NCI-H524 treated with DMSO at 0.1 percent for 48 hours (cell line): ENCODE measurements at places on chromosomes 11 and 22.

DNA sequence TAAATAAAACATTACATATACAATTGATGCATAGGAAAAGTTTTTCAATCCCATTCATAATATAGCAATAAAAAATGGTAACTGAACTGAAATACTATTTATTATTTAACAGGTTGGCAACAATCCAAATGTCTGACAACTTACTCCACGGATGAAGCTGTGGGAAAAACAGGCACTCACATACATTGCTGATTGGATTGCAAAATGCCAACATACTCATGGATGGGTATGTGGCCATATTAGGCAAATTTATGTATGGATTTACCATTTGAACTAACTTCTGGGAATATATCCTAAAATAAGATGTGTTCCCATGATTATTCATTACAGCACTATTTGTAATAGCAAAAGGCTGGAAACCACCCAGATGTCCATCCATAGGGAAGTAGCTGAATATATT is 3.2 kb upstream of the BIRC2 start:
- DNase-seq = no peak

GRCh38 chr11:128188346-128189004 is 398.9 kb downstream of the ETS1 start:
- no peak for DNase-seq

- no peak for DNase-seq
Measured at GRCh38 chr22:44879301-44879680, 126.9 kb downstream of the ARHGAP8 start.

DNA sequence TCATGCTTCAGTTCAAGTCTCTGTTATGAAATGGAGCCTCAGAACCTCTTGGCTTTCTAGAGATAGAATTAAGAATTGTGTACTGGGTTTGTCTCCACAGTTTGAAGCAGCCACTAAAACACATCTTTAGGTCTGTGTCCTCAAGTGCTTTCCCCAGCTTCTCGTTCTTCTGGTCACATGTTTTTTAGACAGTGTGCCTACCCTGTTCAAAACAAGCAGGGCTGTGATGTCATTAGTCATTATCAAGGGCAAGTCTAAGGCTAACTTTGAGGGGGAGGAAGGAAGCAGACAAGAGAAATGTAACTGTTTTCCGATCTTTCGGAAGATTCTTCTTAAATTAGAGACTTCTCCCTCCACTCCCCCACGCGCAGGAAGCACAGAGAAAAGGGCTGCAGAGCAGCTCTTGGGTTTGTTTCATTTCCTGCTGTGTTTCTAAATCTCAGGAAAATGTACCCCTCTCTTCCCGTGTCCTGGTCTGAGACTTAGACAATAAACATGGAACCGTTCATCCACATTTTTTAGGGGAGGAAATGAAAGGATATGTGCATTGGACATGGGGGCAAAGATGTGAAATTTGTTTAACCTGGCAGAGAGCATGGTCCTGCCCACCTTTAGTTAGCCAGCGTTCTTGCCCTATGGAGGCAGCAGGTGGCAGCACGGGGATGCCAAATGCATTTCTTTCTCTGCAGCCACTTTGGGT is 3.1 kb downstream of the AKIP1 start:
- DNase-seq = no peak

- DNase-seq = no peak
Measured at GRCh38 chr11:43573233-43573632, 107.3 kb upstream of the HSD17B12 start.

DNA sequence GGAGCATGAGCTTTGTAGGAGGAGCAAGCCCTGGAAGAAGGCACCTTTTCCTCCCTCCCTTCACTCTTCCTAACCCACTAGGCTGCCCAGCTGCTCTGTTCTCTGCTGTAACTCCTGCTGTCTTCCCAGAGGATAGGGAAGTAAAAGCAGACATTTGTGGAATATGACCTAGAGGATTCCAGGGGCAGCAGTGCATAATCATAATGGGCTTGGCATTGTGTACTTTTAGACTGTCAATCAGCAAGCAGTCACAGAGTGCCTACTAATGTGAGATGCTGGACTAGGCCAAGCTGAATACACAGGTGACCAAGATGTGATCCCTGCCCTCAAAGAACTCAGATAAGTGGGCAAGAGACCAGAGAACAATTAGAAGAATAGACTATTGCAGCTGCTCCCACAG is 133.0 kb downstream of the NAV2 start:
- no peak for DNase-seq

DNA sequence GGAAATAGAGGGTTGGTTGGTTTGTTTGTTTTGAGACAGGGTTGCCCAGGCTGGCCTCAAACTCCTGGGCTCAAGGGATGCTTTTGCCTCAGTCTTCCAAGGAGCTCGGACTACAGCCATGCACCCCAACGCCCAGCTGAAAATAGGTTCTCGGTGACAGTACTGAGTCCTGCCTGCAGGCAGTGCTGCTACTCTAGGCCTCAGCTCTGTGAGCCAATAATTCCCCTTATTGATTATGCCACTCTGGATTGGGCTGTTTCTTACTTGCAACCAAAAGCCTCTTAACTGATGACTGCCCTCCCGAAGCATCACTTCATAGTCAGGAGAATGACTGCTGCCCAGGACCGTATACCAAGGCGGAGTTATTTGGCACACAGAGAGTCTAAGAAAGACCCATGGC is 1.2 kb upstream of the C11orf16 start:
- DNase-seq = no peak

- no peak for DNase-seq
Measured at GRCh38 chr11:123448823-123449222, 18.8 kb downstream of the GRAMD1B start.

DNA sequence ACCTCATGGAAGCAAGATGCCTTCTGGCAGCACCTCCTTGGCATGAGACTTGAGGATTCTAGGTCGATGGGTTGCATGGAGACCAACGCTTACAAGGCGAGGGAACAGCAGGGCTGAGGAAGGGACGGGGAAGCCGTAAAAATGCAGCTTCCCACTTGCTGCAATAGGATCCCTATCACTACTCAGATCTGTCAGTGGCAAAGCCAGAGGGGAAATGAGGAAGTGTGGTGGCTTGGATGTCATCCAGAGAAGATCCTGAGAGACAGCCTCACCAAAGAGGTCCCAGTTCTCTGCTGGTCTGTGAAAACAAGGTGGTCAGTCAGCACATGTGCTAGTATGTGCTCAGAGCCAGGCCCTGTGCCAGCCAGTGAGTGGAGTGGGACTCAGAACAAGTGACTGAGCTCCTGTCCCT is 22.2 kb downstream of the CYB5R2 start:
- DNase-seq = no peak

GRCh38 chr11:128222245-128222884 is 365.0 kb downstream of the ETS1 start:
- DNase-seq = no peak

DNA sequence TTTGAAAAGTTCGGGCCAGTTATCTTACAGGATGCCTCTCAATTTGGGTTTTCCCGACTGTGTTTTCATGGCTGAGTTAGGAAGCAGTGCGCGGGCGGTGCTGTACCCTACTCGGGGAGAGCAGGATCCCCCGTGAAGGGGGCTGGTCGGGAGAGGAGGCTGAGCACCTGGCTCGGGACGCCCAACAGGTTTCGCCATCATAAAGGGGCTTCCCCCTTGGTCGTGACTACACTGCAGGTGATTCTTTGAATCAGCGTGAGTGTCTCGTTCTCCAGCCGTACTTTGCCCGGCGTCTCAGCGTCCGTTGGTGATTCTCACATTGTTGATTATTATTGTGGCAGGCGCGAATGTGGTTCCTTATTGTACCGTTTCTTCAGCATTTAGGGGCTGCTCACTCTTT is 46.6 kb downstream of the ST14 start:
- no peak for DNase-seq

DNA sequence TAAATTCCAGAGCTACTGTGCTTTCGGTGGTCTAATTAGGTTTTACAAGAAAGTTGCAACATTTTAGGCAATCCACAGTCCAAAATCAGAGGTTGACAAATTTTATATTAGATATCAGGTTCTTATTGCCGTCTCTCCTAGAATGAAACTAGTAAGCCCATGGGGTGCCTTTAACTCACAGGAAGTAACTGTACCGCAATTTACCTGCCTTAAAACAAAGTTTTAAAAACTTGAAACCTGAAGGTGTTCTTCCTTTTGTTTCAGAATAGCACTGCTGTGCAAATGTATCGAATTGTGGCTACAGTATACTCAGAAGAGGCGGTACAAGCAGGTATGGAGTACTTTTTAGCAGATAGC is 77.2 kb downstream of the PISD start:
- no peak for DNase-seq

DNA sequence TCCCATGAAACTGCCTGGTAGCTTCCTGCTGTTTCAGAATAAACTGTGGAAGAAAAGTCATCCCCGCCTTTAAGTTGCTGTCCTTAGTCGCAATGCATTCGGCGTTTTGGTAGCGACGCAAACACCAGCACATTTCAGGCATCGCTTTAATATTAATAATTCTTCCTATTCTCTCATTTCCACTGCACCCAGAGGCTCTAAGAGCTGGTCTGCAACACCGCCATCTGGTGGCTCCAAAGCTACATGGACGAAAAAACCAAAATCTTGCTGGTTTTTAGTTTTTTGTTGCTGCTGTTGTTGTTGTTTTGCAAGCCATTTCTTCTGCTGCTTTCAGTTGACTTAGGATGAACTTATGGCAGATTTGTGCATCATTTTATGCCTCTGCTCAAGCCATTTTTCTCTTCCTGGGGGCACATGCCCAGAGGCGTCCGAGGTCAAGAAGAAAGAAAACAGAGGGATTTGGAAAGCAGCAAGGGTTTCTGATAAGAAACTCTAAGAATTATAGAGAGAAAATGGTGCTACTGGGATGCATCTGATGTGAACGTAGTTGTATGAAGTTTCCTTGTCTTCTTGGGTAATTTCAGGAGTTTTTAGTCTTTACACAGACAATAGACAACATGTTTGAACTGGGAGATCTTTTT is 345.4 kb upstream of the KIRREL3 start:
- no peak for DNase-seq

- no peak for DNase-seq
Measured at GRCh38 chr22:19069451-19069850, 52.8 kb downstream of the DGCR2 start.

DNA sequence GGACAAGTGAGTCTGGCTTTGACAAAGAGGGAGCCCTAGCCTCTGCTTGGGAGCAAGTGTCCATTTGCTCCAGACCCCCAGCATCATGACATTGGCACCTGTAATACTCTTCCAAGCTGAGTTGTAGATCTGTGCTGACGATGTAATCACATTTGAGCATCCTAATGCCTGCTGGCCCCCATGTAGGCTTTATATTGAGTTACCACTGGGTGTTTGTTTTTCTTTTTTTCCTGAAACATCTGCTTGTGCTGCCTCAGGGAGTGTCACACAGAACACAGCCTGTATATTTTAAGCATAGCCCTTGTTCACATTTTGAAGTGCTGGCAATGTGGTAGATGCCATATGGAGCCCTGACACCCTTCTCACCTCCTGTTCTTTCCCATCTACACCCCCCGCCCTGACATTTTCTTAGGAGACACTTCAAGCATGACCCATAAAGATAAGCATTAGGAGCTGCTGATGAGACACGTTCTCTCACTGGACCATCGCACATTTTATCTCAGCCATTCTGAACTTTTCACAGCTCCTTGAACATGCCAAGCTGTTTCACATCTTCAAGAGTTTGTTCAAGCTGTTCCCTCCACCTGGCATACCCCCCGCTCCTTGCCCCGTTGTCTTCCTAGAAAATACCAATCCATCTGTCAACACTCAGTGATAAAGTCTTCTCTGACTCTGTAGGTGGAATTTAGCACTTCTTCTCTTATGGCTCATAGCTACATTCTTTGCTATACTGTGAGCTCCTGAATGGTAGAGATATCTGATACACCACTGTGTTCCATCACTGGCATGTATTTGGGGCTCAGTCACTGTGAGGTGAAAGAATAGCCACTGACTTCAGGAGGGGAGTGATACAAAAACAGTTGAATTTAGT is 128.7 kb downstream of the TRIM44 start:
- DNase-seq = peak; percentile 100

- no peak for DNase-seq
Measured at GRCh38 chr22:37806409-37807333, 1.1 kb upstream of the GCAT start.

GRCh38 chr11:121564948-121565684 is 112.3 kb upstream of the SORL1-AS1 start:
- DNase-seq = peak; percentile 29

DNA sequence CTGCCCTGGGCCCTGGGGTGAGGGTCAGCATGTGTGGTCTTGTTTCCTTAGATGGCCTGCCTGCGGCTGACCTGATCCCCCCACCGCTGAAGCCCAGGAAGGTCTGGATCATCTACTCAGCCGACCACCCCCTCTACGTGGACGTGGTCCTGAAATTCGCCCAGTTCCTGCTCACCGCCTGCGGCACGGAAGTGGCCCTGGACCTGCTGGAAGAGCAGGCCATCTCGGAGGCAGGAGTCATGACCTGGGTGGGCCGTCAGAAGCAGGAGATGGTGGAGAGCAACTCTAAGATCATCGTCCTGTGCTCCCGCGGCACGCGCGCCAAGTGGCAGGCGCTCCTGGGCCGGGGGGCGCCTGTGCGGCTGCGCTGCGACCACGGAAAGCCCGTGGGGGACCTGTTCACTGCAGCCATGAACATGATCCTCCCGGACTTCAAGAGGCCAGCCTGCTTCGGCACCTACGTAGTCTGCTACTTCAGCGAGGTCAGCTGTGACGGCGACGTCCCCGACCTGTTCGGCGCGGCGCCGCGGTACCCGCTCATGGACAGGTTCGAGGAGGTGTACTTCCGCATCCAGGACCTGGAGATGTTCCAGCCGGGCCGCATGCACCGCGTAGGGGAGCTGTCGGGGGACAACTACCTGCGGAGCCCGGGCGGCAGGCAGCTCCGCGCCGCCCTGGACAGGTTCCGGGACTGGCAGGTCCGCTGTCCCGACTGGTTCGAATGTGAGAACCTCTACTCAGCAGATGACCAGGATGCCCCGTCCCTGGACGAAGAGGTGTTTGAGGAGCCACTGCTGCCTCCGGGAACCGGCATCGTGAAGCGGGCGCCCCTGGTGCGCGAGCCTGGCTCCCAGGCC is 12.7 kb downstream of the TMEM121B start:
- DNase-seq = no peak

DNA sequence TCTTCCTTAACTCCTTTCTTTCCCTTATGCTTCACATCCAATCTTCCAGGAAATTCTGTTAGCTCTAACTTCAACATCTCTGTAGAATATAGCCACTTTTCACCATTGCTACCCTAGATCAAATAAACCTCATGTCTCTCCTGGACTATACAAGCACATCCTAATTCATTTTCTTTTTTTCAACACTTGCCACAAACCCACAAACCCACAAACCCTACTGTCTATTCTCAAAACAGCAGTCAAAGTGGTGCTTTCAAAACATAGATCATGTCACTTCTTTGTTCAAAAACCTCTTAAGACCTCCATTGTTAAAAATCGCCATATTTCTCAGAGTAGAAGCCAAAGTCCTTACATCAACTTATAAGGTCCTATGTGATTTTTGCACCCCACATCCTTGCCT is 94.3 kb downstream of the PIWIL4 start:
- DNase-seq = no peak

GRCh38 chr11:65589444-65590239 is 6.0 kb downstream of the KCNK7 start:
- DNase-seq = no peak

- no peak for DNase-seq
Measured at GRCh38 chr11:64900263-64900678, 16.7 kb downstream of the ATG2A start.

GRCh38 chr22:49803134-49803533 is 24.5 kb downstream of the BRD1 start:
- DNase-seq = no peak

GRCh38 chr22:32050678-32051515 is 7.8 kb downstream of the SLC5A1 start:
- no peak for DNase-seq
